Left kidney (tissue), 8 donors: ENCODE measurements at places on chromosomes 7 and 10.

- no peak for DNase-seq
These were observed 73.6 kb downstream of the CCDC3 start for GRCh38 chr10:12927896-12928295.

GRCh38 chr10:131902211-131902610 is 1.4 kb downstream of the PPP2R2D start:
- DNase-seq: no peak

GRCh38 chr10:105062951-105063350 is 421.9 kb downstream of the SORCS3 start:
- peak; percentile 46 for DNase-seq

DNA sequence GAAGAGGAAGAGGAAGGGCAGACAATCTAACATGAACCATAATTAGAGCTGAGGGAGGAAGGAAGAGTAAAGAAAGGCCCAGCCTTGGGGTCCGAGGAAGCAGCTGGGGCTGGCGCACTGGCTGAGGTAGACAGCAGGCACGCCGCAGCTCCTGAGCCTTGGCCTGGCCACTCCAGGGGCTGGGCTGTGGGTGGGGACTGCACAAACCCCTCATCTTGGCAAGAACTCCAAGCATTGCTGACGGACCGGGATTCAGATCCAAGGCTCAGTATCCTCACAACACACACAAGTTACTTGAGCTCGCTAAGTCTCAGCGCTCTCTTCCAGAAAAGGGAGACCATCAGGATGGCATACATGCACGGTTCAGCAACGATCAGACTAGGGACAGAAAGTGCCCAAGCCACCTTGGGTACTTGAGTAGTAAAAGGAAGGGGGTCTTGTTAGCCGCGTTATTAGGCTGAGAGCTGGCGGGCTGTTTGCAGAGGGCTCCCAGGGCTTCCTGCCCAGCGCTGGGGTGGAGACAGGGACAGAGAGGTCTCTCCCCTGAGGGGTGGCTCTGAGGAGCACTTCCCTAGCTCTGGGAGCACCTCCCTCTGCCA is 4.5 kb downstream of the TNS3 start:
- no peak for DNase-seq

GRCh38 chr10:62803724-62804355 is 680 bp upstream of the ADO start:
- DNase-seq: peak; percentile 91

GRCh38 chr10:22303461-22303860 is 12.7 kb upstream of the COMMD3 start:
- DNase-seq: no peak

DNA sequence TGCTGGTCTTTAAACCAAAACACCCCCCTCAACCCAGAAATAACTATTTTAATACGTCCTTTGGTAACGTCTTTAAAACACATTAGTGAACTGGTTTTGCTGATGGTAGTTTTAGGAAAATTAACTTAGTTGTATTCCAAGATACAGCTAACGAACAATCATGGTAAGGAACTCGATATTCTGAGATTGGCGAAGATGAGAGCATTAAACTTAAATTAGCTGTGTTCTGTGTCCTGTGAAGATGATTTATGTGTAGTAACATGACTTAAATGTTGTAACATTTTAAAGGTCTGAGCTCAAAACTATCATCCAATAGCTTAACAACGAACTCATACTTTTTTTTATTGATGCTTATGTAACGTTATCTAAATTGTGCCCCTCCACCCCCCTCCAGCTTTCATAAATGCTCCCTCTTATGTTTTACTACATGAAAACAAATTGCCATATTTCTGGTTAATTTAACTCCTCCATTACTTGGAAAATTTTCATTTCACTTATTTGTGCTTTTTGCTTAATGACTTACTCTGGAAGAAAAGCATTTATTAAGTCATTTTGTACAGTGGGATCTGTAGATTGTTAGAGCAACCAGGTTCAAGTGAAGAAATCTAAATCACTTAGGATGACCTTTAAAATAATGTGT is 1.7 kb downstream of the SDK1 start:
- no peak for DNase-seq

DNA sequence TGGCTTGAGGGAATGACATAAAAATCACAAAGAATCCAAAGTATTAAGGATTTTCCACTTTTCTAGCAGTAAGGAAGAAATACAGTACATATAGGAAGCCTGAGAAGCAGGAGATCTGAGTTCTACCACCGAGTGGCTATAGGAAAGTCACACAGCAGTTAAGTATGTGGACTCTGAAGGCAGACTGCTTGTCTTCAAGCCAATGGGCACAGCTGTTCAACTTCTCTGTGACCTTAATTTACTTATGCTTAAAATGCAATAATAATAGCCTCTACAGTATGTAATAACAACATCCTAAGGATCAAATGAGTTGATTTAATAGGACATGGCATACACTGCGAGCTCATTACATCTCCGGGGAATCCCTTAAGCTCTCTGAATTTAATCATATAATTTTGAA is 68.0 kb downstream of the CTTNBP2 start:
- DNase-seq: no peak

- no peak for DNase-seq
These were observed 132.4 kb downstream of the SEPTIN14 start for GRCh38 chr7:55730197-55730596.

- DNase-seq: peak; percentile 15
These were observed 43.4 kb downstream of the ZNF117 start for GRCh38 chr7:64947252-64948000.

- no peak for DNase-seq
These were observed 7.5 kb upstream of the JAKMIP3 start for GRCh38 chr10:132058111-132058745.

DNA sequence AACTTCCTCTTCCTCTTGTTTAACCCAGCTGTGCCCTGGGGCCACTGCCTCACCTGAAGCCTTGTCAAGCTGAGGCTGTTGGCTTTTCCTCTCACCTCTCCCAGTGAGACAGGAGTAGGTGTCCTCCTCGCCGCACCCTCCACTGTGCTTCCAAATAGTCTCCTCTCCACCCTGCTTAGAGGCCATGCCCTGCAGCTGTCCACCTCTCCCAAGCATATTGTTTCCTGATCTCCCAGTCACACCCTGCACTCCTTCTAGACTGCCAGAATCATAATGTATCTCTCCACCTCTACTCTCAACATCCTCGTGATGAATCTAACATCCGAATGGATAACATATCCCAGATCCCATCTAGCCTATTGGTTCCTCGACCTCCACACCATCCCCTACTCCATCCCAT is 196.3 kb upstream of the GHITM start:
- no peak for DNase-seq

- DNase-seq: no peak
These were observed 4.9 kb downstream of the TMEM270 start for GRCh38 chr7:73865738-73866445.

DNA sequence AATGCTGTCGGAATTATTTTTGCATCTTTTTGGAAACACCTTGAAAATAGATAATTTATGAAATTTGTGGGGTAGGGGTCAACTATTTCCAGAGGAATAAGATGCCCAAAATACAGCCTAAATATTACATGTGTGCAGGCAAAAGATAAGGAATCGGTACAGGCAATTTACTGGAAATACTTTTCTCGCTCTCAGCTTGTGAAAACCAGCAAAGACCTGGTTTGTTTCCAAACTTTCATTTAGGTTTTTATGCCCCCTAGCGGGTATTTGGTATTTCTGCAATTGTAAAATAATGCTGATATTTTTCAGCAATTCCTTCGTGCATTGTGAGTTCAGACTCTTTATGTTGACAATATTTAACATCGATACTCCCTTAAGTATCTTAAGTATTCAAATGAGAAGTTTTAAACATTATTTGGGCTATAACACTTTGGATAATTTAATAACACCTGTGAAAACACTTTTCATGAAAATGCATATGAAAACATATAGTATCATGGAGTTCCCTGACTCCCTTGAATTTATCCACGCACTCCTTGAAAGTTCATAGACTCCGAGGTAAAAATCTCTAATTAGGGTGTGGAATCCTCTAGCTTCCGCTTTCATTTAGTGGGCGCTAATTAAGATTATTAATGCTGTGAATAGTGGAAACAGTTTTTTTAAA is 132.4 kb downstream of the TSPAN12 start:
- peak; percentile 17 for DNase-seq

DNA sequence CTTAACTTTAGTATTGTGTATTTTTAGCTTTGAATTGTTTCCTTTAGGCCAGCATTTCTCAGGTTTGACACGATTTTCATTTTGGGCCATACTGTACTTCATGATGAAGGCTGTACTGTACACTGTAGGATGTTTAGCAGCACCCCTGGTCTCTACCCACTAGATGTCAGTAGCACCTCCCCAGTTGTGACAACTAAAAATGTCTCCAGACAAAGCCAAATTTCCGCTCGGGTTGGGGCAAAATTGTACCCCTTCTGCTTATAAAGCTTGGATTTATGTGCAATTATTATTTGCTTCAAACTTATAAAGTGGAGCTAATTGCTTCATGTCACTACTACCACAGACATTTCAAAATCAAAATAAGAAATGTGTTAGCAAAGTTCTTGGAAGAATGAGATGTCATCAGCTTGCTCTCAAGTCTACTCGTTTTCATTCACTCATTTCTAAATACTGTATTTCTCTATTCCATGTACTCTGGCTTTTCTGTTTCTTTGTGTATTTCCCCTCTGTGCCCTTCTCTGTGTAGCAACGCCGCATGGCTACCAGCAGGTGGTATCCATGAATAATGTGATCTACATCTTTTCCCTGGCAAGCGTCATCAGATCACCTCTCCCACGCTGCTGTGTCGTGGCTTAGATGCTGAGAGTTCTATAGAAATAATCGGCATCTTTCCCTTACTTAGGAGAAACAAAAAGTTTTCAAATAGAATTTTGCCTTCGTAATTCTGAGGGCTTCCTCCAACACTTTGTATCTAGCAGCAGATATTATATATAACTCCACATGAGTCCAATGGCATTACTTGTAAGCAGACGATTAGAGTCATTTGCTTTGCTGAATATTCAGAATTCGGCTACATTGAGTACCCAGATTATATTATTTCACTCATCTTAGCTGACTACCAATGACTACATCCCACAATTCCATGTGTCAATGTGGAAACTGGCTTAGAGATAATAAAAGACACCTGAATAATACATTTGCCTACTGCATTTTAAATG is 47.8 kb upstream of the CALCR start:
- DNase-seq: no peak

GRCh38 chr7:127877951-127878350 is 153.3 kb downstream of the LRRC4 start:
- no peak for DNase-seq
